Transverse colon (tissue), 4 donors: ENCODE measurements at places on chromosomes 11 and 22.

GRCh38 chr11:109644152-109644551 is 222.2 kb downstream of the C11orf87 start:
- DNase-seq, result no peak

- DNase-seq, result no peak
Observed at GRCh38 chr11:117409511-117409910, 81.9 kb downstream of the CEP164 start.

GRCh38 chr11:828506-829175 is 922 bp downstream of the CRACR2B start:
- no peak for DNase-seq

DNA sequence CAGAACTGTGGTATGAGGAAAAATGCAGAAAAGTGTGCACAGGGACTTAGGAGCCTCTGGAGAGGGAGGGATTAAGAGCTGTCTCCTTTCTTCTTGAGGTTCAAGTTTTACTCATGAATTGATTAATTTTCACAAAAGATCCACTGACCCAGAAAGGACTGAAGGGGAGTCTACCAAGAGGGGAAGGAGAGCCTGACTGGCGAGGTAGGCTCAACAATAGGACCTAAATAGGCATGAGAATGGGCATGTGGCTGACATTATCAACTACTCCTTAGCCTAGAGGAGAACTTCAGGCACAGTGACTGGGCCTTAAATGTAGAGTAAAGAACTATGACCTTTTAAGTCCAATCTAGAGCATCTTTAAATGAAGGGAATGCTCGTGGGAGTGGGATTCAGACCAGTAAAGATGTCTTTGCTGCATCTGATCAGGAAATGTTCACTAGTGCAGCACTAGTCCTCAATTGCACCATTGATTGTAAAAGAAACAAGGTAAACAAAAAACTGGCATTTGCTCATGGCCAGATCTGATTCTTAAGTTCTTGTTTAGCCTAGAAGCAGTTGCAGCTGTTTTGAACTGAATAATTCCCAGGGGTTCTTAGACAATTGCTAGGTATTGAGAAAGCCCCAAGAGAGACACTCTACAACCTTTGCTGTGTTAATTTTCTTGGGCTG is 135.6 kb downstream of the RAB38 start:
- DNase-seq, result no peak

- DNase-seq, result no peak
Observed at GRCh38 chr11:118260353-118260752, 3.7 kb downstream of the MPZL2 start.

DNA sequence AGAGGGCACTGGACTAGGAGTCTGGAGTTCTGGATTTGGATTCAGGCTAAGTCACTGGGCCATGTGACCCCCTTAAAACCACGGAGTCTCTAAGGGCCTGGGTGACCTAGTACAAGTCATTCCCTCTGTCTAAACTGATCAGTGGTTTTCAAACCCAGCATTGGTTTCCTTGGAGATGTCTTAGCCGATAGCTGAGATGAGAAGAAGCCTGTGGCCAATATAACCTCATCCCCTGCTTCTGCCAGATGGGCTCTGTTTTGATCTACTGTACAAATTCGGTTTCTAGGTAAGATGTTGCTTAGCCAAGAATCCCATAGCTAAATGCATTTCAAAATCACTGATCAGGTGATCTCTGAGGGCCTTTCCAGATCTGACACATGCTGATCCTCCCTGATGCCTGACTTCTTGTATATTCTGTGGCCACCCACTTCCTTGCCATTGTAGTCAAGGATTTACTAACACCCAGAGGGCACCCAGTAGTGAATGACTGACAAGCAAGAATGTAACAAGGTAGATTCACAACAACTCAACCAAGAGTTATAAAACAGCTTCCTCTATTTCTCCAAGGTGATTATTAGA is 53.1 kb downstream of the GALNT18 start:
- DNase-seq, result no peak

DNA sequence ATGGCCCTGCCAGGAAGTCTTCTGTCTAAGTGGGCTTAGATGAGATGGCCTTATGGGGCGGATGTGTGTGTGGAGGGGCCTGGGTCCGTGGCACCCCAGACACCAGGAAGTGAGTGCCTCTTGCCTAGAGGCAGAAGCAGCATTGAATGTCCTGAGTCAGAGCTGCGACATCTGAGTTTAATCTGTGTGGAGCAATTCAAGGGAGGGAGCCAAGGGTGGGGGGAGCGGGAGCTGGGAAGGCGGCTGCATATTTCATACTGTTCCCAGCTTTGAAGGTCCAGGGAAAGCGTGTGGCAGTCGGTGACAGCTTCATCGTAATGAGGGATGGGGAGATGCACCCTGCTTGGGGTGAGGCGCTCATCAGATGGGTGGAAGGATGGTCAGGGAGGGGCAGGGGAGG is 73.5 kb upstream of the THY1 start:
- no peak for DNase-seq

DNA sequence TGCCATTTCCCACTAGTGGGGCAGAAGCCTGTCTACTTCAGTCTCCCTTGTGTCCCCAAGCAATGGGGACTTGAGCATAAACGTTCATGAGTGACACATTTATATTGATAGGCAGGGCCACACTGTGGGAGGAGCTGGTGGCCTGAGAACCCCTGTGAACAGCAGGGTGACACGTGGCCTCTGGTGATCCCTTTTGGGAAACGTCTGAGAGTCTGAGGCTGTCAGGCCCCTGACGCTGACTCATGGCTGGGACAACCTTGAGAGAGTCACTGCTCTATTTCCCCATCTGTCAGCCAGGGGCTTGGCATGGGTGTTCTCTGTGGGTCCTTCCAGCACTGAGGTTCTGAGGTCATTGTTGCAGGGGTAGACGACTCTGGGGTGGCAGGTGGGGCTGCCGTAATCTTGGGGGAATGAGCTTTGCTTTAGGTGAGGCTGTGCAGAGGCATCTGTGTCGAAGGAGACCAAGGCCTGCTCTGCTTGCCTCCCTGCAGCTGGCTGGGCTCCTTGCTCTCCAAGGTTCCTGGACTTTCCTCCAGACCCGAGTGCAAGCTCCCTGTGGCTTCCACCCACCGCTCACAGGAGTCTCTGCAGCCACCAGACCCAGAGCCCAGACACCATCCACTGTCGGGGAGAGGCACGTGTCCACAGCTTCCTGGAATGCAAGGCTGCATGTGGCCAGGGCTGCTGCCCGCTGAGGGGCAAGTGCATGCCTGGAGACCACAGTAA is 54.7 kb downstream of the SMIM38 start:
- DNase-seq, result no peak

DNA sequence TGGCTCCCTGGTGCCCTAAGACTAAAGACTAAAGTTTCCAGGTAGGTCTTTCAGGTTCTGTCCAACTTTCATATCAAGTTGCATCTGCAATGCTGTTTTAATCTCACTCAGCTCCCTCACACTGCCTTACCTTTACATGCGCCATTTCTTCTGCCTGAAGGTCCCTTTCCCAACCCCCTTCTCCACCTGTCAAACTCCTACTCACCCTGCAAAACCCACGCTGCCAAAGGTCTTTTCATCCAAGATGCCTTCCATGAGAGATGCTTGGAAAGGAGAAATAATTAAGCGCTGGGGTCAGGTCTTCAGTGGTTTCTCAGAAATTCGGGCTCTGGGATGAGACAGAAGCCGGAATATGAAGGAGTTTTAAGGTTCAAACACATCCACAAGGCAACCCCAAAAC is 95.1 kb downstream of the MN1 start:
- DNase-seq, result no peak

- no peak for DNase-seq
Observed at GRCh38 chr22:21018314-21018713, 3.3 kb downstream of the P2RX6 start.

DNA sequence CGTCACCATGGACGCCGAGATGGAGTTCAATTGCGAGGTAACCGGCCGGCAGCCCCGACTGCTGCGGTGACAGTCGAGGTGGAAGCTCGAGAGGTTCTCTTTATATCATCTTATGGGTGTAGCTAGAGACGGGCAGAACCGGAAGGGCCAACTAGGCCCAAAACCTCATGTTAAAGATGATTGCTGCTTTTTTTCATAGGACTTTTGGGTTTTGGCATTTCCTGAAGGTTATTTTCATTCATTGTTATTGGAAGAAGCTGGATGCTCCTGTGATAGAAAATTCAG is 585 bp downstream of the NF2 start:
- peak; percentile 49 for DNase-seq

- peak; percentile 76 for DNase-seq
Observed at GRCh38 chr22:29154364-29155048, 51.2 kb upstream of the EMID1 start.

- no peak for DNase-seq
Observed at GRCh38 chr11:80451105-80451504, 1010.3 kb upstream of the TENM4 start.

DNA sequence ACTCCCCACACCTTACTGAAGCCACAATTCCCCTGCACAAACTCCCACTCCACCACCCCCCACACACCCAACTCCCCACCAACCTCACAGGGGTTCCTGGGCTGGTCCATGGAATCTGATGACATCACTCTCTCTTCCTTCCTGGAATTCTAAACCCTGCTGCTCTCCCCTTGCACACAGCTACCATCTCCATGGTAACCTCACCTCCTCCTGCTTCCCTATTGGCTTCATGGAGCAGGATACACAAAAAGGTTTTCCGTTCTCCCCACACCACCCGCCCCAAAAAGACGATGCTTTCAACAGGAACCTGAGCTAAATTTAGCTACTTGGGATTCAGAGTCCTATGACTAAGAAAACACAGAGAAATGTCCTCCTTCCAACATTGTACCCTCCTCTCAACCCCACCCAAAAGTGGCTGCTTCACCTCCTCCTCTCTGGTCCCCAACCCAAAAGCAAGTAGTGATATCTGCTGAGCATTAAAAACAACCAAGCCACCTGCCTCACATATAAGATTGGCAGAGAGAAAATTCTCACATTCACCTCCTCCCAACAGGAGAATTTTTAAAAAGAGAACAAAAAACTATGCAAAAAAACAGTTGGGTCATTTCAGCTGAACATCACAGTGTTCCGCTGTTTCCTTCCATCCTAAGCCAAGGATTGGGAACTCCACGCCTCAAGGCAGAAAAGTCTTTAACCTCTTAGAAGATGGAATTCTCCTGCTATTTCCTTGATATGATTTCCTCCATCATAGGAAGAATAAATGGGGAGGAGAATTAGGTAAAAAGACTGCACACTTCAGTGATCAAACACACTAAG is 66.9 kb downstream of the RBFOX2 start:
- no peak for DNase-seq

DNA sequence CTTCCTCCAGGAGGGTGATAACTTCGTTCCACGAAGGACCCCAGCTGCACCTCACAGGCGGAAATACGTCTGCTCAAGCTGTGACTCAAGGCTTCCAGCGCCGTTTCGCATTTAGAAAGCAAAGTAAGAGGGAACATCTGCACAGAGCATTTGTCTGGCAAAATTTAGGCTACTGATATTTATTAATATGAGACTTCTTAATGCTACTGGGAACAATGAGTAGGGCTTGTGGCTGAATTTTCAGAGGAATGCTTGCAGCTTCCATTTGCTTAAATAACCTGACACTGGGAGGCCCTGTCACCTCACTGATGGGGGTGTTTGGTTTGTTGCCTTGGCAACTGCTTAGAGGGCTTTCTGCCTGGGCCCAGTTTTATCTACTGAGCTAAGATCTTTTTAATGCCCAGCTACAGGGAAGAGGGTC is 14.7 kb upstream of the ST14 start:
- no peak for DNase-seq

- peak; percentile 45 for DNase-seq
Observed at GRCh38 chr11:76796511-76797198, 13.5 kb downstream of the TSKU start.

DNA sequence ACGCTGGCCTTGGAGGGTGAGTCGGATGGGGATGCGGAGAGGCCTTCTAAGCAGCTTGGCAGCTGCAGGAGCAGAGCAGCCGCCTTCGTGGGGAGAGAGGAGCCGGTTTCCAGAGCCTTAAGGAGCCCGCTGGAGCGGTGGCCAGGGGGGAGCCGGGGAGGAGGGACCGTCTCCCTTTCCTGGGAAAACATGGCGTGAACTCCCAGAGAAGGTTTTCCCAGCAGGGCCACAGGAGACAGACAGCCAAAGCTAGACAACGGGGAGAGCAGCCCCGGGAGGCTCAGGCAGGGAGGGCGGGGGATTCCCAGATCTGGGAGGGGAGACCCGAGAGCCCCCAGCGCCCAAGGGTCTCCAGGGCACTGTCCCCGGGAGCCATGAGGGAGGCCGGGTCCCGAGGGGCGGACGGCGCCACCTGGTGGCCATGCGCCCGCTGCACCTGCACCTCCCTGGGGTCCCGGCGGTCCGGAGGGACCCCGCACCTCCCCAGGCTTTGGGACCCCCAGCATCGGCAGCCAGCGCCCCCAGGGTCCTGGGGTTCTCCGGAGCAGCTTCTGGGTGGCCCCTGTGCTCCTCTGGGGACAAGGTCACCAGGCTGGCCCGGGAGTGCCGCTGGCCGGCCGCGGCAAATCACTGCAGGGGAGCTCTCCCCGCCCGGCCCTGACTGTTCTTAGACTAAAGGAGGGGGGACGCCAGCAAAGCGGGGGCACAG is 2.4 kb upstream of the SYT8 start:
- DNase-seq, result peak; percentile 67

DNA sequence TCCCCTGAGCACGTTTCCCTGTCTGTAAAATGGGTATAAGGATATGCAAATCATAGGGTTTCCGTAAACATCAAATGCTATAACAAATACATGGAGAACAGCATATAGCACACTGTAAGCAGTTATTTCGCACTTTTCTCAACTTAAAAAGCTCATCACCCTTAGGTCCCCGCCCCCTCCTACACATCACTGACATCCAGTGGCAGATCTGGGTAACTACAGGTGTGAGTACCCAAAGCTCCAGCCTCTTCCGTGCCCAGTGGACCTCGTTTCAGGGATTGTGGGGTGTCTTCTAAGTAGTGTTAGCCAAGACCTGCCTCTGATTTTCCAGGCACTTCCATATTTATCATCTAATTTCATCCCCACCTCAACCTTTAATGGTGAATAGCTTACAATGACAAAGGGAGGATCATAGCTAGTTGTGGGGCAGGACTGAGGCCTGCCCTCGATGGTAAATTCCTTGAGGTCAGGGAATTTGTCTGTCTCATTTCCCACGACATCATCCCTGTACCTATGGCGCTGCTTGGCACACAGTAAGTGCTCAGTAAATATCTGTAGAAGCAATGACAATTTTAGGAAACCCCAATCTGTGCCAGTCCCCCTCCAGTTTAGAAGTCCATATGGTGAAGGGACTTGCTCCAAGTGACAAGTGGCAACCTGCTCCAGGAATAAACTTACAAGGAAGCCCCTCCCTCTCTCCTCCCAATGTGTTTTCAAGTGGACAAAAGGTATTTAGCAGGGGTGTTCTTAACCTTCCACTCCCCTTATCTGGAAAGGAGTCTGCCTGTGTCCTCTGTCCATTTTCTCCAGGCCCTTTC is 340.5 kb downstream of the TENM4 start:
- DNase-seq, result peak; percentile 21

- DNase-seq, result no peak
Observed at GRCh38 chr11:1963864-1964263, 16.7 kb downstream of the MRPL23 start.

DNA sequence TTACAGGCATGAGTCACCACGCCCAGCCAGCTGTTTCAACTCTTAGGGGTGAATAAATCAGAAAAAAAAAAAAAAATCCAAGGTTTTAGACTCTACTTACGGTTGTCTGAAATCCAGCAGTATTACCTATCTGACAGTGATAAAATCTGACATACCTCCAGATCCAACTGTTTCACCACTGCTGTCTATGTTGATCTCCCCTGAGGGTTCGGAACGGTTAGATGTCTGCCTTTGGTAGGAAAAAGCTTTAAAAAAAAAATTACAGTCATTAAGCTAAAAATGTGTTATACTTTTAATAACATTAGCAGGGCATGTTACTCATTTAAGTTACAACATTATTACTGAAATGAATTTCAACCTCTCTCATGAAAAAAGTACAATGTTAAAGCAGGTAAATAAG is 21.1 kb downstream of the NCAPD3 start:
- no peak for DNase-seq

- DNase-seq, result peak; percentile 91
Observed at GRCh38 chr22:32042924-32043323, at the start of gene SLC5A1. TSS of gene SLC5A1 (plus strand) at chr22:32043261. CDS start at chr22:32043282, 21 bp downstream.
